ENCODE measurements at places on chromosomes 12 and 14.

- DNase-seq: no peak
These were observed 43.3 kb upstream of the PLEKHG6 start for GRCh38 chr12:6266971-6267721.

- no peak for DNase-seq
These were observed 38.7 kb downstream of the SETD3 start for GRCh38 chr14:99441918-99442317.

DNA sequence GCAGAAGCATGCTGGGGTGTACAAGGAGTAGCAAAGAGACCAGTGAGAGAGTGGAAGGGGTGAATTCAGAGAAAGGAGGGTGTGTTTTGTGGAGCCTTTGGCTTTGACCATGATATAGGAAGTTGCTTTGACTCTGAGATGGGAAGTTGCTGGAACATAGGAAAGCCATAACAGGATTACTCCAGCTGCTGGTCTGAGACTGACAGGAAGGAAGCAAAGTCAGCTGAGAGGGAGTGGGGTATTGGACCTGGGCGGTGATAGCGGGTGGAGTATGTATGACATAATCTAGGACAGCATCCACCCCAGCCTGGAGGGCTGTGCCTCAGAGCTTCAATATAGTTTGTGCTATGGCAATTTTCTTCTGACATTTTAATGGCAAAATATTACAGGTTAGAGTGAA lies 324.4 kb downstream of the PDZRN4 start:
- DNase-seq: no peak

GRCh38 chr12:49264466-49264872 lies 413 bp upstream of the TUBA1C start:
- DNase-seq: peak; percentile 59

GRCh38 chr14:59630288-59630963 lies 53.8 kb upstream of the CCDC175 start:
- peak; percentile 82 for DNase-seq

DNA sequence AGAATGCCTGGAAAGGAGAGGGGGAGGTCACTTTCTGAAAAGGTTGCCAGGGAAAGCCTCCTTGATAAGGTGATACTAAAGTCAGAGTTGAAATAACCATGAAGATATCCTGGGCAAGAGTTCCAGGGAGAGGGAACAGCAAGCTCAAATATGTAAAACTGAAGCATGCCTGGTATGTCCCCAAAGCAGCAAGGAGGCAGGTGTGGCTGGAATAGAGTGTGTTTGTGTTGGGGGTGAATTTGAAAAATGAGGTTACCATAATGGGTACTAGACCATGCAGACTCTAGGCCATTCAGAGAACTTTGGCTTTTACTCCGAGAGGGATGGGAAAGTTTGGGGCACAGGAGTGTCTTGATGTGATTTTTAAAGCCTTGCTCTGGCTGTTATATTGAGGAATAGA lies 66.7 kb upstream of the PTCSC3 start:
- no peak for DNase-seq

- DNase-seq: peak; percentile 56
These were observed 846 bp upstream of the MTHFD1 start for GRCh38 chr14:64387232-64387781.

GRCh38 chr14:68523989-68524725 lies 268.7 kb downstream of the ZFP36L1 start:
- DNase-seq: no peak

GRCh38 chr12:24596768-24597388 lies 352.0 kb downstream of the BCAT1 start:
- peak; percentile 57 for DNase-seq

DNA sequence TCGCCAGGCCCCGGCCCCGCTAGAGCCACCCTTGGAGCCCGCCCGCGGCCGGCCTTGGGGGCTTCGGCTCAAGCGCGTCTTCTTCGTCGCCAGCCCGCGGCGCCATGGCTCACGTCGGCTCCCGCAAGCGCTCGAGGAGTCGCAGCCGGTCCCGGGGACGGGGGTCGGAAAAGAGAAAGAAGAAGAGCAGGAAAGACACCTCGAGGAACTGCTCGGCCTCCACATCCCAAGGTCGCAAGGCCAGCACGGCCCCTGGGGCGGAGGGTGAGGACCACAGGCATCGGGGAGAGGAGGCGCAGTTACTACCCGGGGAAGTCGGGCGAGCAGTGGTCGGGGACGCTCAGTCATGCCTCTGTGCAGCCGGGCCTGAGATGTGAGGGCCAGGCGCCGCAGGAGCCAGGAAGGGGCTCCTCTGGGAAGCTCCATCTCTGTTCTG lies 573 bp downstream of the ARL6IP4 start:
- peak; percentile 67 for DNase-seq

GRCh38 chr12:122999196-122999946 lies 18.9 kb downstream of the ARL6IP4 start:
- peak; percentile 54 for DNase-seq

DNA sequence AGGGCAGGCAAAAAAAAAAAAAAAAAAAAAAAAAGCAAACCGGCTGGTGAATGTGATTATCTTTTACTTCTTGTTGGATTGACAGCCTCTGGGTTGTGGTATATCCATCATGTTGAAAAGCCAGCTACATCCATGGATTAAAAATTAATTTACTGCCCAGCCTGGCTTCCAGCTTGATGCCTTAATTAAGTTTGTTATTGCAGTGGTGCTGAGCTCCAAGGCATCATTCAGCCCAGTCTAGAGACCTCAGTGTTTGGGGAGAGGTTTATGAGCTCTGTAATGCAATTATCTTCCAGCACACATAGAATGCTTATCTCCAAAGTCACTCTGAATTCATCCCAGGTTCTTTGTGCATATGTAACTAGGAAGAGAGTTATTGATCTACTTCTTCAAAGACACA lies 114.8 kb downstream of the RIMBP2 start:
- DNase-seq: no peak

DNA sequence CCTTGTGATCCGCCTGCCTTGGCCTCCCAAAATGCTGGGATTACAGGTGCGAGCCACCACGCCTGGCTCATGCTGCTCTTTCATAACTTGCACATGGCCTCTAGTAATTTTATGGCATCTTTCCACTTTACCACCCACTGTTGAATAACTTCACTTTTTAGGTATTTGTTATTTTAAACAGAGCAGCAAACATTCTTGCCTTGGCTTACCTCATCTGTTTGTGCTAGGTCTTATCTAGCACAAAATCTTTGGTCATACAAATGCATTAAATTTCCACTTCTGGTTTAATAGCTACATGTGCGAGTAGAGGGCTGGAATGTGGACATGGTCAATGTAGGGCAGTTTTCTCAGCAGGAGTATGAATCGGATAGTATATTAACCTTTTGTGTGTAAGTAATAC lies 38.8 kb upstream of the ATF7IP start:
- no peak for DNase-seq

GRCh38 chr14:71341156-71341555 lies 433.9 kb downstream of the PCNX1 start:
- DNase-seq: no peak
